ENCODE measurements at places on chromosomes 13 and 19.
A peak's percentile ranks its signal among the peaks of the same experiment; 100 is the strongest.

- no peak for DNase-seq
These were observed 35.7 kb upstream of the TPM4 start for GRCh38 chr19:16040642-16041041.

DNA sequence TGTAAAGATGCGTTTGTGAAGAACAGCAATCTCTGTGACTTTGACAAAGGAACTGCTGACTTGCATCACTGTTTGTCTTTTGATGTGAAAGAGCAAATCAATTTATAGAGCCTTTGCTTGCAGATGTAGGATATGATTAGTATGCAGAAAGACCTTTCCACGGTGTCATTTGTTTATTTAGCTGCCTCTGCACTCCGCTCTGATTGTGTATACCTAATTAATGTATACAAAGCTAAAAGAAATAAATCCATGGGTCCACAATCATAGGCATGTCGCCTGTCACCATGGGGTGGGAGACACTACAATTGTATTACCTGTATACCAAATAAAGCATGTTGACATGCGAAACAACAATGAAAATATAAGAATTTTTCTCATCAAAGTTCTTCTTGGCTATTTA is 410.7 kb downstream of the MZT1 start:
- DNase-seq: no peak

DNA sequence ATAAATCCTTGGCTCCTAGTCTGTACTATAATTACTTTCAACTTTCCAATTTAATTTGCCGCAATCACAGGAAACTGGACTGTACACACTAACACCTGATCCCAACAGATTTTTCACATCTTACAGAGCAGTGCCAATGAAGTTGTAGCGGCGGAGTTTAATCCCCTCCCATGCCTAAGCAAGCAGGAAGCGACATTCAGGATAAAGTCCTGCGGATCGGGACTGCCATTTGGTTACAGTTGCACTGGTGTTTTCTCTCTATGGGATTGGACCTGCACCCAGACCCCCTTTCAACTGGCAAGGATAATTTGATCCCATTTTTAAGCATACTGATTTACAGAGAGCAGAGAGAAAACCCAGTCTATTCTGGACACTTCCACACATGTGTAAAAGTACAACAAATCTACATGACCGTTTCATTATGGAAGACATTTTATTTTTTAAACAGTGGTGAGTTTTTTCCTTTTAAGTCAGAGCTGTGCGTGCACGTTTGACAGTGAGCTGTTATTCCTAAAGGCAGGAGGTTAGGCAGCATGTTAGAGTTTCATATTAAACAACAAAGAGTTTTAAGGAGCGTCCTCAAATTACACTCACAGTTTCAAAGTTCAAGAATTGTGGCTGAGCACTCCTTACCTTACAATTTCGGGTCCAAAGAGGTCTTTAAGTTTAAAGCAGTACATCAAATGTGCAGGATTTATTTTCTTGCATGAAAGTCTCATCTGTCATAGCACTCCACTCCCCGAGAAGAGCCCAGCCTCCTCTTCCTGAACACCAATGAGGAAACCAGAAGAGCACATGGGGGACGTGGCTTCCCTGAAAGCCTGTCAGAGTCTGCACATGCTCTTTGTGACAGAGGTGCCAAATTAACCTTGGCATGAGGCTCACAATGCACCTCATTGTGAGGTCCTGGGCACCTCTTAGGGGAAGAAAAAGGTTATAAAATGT is 141.6 kb upstream of the RFC3 start:
- DNase-seq: no peak

- DNase-seq: no peak
These were observed 50.5 kb upstream of the KCTD15 start for GRCh38 chr19:33746159-33746558.

GRCh38 chr19:16087940-16088339 is 11.6 kb downstream of the TPM4 start:
- no peak for DNase-seq

DNA sequence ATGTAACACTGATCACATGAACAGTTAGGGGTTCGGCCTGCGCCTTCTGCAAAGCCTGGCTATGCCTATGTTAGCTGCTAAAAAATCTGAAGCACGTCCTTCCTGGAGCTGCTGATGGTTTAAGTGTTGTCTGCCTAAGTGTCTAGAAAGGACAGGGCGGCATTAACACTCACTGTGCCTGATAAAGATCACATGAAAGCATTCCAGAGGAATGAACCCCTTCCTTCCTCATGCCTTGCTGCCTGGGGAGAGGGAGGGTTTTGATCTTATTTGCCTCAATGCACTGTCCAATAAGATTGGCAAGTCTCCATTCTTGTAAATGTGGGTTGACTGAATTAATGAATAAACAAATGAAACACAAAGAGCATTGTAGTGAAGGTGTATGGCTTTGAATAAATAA is 5.2 kb downstream of the DOCK9 start:
- DNase-seq: no peak

- no peak for DNase-seq
These were observed 7.9 kb downstream of the HNRNPL start for GRCh38 chr19:38841787-38842438.

GRCh38 chr13:35465371-35465770 is 11.1 kb downstream of the MAB21L1 start:
- DNase-seq: no peak

DNA sequence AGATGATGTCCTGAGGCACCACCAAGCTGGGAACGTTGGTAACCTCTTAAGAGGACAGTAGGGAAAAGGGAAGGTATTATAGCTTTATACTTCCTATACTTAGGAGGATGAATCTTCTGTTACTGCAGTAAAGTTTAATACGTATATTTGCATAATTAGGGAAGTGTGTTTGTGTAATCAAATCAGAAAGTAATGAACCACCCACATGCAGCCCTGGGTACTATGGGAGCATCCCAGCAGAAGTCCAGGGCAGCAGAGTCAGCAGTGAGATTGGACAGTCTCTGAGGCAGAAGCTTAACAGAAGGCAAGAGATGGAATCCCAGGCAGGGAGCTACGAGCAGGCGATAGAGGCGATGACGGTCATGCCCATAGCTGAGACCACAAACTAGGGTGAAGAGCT is 12.5 kb downstream of the SAFB start:
- DNase-seq: no peak

DNA sequence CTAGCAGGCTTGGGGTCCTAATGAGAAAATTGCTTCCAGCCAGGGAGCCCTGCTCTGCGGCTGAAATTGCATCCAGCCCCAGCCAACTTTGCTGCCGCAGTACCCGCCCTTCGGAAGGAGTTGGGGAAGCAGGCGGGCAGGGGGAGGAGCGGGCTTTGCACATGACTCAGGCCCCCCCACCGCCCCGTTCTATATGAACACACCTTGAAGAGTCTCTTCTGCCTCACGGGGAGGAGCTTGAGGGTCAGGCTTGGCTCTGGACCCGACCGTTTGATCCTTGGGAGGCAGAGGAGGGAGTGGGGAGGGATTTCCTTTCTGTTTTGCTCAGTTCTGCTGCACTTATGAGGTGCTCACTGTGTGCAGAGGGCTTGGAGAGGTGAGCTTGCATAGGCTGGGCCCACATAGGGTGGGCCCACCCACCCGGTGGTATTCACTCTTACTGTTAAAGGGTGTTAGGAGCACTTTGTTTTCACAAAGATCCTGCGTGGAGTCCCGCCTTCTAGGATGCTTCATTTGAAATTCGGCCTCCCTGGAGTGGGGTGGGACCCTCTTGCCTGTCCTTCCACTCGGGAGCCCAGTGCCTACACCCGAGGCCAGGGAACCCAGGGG is 46.5 kb downstream of the LYL1 start:
- no peak for DNase-seq

DNA sequence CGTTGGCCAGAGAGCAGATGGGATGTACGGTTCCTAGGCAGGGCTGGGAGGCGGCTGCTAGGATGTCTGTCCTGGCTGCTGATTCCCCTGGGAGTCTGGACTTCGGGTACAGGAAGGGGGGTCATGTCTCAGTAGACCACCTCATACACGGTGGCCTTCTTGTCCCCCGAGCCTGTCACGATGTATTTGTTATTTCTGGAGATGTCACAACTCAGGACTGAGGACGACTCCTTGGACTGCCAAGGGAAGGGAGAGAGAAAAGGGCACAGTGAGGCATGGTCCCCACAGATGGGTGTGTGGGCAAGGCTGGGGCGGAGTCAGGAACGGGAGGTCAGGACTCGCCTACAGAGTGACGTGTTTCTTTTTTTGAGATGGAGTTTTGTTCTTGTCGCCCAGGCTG is 20.4 kb downstream of the TLE6 start:
- DNase-seq: no peak

GRCh38 chr13:108425056-108425455 is 155.5 kb downstream of the TNFSF13B start:
- DNase-seq: no peak

GRCh38 chr19:42394751-42395150 is 4.7 kb upstream of the CNFN start:
- no peak for DNase-seq

DNA sequence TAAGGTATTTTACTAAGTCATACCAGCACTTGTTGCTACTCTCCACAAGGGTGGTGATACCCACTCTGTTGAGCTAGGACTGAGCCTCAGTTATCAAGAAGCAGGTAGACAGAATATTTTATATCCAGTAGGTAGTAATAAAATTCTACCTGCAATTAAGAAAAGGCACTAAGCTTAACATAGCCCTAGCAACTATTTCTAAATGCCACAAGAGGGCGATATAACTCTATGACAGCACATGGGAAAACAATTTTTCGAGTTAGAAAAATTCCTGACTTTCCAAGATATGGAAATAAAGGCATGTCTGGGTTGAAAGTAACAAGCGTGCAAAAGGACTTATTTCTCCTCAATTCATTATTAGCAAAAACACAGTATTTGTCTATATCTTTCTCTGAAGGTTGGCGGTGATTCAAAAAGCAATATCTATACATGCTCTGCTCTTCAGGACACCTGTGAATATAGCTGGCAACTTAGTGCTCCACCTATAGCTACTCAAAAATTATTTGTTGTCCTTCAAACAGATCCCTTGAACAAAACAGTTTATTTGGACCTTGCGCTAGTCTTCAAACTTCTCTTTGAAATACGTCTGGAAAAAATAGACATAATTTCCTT is 14.7 kb downstream of the CCDC169 start:
- peak; percentile 14 for DNase-seq

- DNase-seq: no peak
These were observed 25.6 kb downstream of the CARM1 start for GRCh38 chr19:10896851-10897526.

GRCh38 chr13:29922896-29923295 is 72.5 kb upstream of the UBL3 start:
- no peak for DNase-seq

DNA sequence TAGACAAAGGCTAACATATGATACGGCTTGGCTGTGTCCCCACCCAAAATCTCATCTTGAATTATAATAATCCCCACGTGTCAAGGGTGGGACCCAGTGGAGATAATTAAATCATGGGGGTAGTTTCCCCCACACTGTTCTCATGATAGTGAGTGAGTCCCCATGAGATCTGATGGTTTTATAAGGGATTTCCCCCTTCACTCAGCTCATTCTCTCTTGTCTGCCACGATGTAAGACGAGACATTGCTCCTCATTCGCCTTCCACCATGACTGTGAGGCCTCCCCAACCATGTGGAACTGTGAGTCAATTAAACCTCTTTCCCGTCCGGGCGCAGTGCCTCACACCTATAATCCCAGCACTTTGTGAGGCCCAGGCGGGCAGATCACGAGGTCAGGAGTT is 143.5 kb downstream of the RXFP2 start:
- no peak for DNase-seq

GRCh38 chr13:99042521-99043250 is 64.8 kb upstream of the DOCK9 start:
- DNase-seq: no peak

DNA sequence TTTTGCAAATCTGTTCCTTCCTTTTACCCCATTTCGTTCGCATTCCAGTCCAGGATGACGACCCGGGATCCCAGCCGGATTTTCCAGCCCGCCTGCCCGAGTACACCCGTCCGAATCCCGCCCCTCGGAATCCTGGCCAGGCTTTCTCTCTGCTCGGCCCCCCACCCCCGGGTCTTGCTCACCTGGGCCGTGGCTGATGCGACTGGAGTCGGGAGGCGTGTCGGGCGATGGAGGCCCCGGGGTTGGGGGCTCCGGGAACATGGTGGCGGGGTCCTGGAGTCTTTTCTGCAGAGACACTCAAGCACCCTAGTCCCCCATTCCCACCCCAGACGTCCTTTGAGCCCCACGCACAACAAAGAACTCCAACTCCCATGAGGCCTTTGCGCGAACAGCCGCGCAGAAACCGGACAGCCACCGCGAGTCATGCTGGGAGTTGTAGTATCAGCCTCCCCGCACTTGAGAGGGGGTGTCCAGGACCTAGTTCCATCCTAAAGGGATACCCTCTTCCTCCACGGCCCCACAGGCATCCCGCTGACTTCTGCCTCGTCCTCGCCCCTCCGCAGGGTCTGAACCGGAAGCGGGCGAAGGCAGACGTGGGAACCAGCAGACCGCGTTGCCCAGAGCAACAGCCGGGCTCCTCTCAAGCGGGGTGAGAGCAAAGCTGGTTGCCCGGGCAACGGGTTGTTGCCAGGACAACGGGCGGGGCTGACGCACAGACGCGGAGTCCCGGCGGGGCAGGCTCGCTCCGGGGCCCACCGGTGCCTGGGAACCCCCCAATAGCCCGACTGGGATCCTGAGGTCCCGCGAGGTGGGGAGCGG is 1.1 kb downstream of the SYT5 start:
- DNase-seq: no peak

DNA sequence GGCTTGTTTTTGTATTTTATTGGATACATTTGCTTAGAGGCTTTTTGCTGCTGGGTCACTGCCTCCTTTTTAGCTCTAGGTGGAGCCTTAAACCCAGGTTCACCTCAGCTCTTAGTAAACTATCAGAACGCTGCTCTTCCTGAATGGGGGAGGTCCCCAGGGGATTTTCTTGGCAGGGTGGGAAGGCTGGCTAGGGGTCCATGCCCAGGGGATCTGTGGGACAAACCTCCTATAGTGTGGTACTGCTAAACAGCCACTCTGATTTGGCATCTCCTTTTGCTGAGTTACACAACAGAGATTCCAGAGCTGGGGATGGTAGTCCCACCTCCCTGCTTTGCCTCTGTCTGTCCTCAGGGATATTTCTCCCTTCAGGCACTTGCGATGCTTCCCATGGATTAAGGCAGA is 204.9 kb downstream of the ZIC5 start:
- DNase-seq: no peak

GRCh38 chr13:25171517-25172302 is at the start of gene AMER2:
Gene AMER2 (minus strand): TSS chr13:25172288. CDS start chr13:25171619, 669 bp downstream.
- DNase-seq: no peak

DNA sequence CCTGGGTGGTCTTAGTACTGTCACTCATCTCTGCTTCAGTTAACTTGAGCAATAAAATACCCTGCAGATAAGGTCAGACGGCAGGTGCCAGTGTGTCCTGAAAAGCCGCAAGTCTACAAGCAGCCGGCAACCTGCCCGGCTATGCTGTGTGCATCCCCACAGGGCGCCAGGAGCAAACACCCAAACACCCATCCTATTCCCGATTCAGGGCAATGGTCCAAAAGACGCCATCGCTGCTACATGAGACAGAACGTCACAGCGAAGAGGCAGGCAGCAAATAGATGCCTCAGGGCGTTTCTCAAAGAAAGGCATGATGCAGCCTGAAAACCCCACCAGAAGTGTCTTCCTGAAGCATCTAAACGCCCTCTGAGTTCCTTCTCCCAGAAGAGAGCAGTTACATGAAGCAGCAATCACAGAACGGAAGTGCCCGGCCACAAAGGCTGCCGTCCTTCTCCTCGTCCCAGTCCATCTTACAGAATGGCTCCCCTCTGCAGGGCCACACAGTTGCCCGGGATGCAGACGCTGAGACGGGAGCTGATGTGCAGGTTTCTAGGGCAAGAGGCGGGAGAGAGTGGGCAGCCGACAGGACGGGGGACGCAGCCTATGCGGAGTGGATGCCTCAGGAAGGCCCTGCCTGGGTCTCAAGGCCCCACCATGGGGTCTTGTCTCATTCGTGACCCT is 35.1 kb downstream of the RASA3 start:
- no peak for DNase-seq
